ENCODE measurements at places on chromosomes 6 and 20. TPM values are rescaled to one million over a fixed set of nuclear protein-coding genes. Genes with fewer than 3 reads are reported as not detected.

Gene ZBTB46
- total RNA-seq: 8.1 TPM

Gene MYH7B
- 0.03 TPM for total RNA-seq

Gene RUNX2
- total RNA-seq: 0.09 TPM

Gene KHDRBS2
- 14.0 TPM for total RNA-seq

Gene CLVS2
- 1.8 TPM for total RNA-seq

Gene SLC4A11
- total RNA-seq: 0.95 TPM

Gene SYNE1
- 6.0 TPM for total RNA-seq

Gene PACSIN1
- total RNA-seq: 0.41 TPM

Gene WASF1
- 81.1 TPM for total RNA-seq

Gene TFAP2A
- 0.39 TPM for total RNA-seq

Gene BIRC7
- not detected for total RNA-seq

Gene PAK5
- total RNA-seq: 1.6 TPM

Gene DCDC2
- not detected for total RNA-seq

Gene HLA-DQA1
- not detected for total RNA-seq

Gene BPI
- not detected for total RNA-seq

Gene TRIM31
- total RNA-seq: not detected

Gene GFRA4
- total RNA-seq: not detected

Gene CCDC170
- total RNA-seq: 0.06 TPM

Gene TTK
- total RNA-seq: 139 TPM

Gene SYTL3
- total RNA-seq: 0.25 TPM

Gene DLK2
- not detected for total RNA-seq

Gene MAPK13
- total RNA-seq: 0.13 TPM

Gene ITCH
- 47.4 TPM for total RNA-seq

Gene TTLL9
- 0.34 TPM for total RNA-seq

Gene CGA
- not detected for total RNA-seq

Gene C6orf52
- 2.9 TPM for total RNA-seq

Gene TBCC
- total RNA-seq: 40.4 TPM

Gene KHDC1L
- total RNA-seq: 1.9 TPM

Gene MPC1
- total RNA-seq: 13.2 TPM

Gene L3MBTL3
- 22.2 TPM for total RNA-seq

Gene PTP4A1
- total RNA-seq: 31.3 TPM

Gene FILIP1
- total RNA-seq: 22.6 TPM

Gene SLC25A27
- total RNA-seq: 25.9 TPM

Gene GPX5
- total RNA-seq: not detected

Gene STMND1
- total RNA-seq: not detected

Gene ADAM33
- 18.9 TPM for total RNA-seq

Gene GLO1
- 525 TPM for total RNA-seq

Gene TGM3
- 0.31 TPM for total RNA-seq

Gene HLA-DRB5
- 3.4 TPM for total RNA-seq

Gene THEMIS
- total RNA-seq: not detected

Gene TRAPPC3L
- not detected for total RNA-seq

Gene GHRH
- total RNA-seq: not detected
